Activated CD8-positive, alpha-beta T cell treated with anti-CD3 and anti-CD28 coated beads for 36 hours (primary cell): ENCODE measurements at places on chromosomes 7 and 10.

DNA sequence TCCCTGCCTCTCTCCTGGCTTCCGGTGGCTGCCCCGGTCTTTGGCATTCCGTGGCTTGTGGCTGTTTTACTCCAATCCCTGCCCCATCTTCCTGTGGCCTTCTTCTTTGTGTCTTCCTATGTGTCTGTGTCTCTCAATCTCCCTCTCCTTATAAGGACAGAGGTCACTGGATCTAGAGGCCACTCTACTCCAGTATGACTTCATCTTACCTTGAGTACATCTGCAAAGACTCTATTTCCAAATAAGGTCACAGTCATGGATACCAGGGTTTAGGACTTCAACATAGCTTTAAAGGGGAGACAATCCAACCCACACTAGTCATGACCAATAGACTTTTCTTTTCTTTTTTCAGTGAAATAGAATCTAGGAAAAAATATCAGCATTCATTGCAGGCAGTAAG, 153.3 kb upstream of the INSYN2A start:
- H3K27me3 ChIP-seq, result no peaks in the 10 kb centered on the region
- H3K36me3 ChIP-seq, result no peaks in the 10 kb centered on the region
- H3K4me1 ChIP-seq, result no peaks in the 10 kb centered on the region
- no peak overlapping the region for H3K4me3 ChIP-seq

GRCh38 chr10:70908406-70909296, 20.3 kb upstream of the PCBD1 start:
- no peaks in the 10 kb centered on the region for H3K36me3 ChIP-seq
- no peaks in the 10 kb centered on the region for H3K4me1 ChIP-seq
- H3K4me3 ChIP-seq, result no peak overlapping the region
- no peak overlapping the region for H3K27ac ChIP-seq
- DNase-seq, result no peak
- H3K27me3 ChIP-seq, result no peaks in the 10 kb centered on the region

- no peaks in the 10 kb centered on the region for H3K36me3 ChIP-seq
- no peak for DNase-seq
- no peak overlapping the region for H3K27ac ChIP-seq
- H3K27me3 ChIP-seq, result peaks cover 20% of the 10 kb centered on the region
These were observed 46.4 kb upstream of the NXPH1 start for GRCh38 chr7:8386926-8387550.

- no peaks in the 10 kb centered on the region for H3K4me1 ChIP-seq
- no peak for DNase-seq
- H3K27me3 ChIP-seq, result peaks cover 2% of the 10 kb centered on the region
These were observed 31.4 kb downstream of the CCDC71L start for GRCh38 chr7:106629516-106629915.

- no peaks in the 10 kb centered on the region for H3K36me3 ChIP-seq
- H3K4me1 ChIP-seq, result no peaks in the 10 kb centered on the region
- H3K27ac ChIP-seq, result no peak overlapping the region
- no peak overlapping the region for H3K4me3 ChIP-seq
- no peaks in the 10 kb centered on the region for H3K27me3 ChIP-seq
These were observed 27.9 kb downstream of the CD36 start for GRCh38 chr7:80666376-80666775.

GRCh38 chr7:135143885-135144668, 3.8 kb upstream of the TMEM140 start:
- peaks cover 3% of the 10 kb centered on the region for H3K36me3 ChIP-seq
- no peak overlapping the region for H3K4me3 ChIP-seq
- no peaks in the 10 kb centered on the region for H3K27me3 ChIP-seq
- no peak for DNase-seq
- peak overlapping the region; percentile 17 for H3K27ac ChIP-seq
- H3K4me1 ChIP-seq, result peaks cover 30% of the 10 kb centered on the region

- no peak overlapping the region for H3K27ac ChIP-seq
- H3K27me3 ChIP-seq, result peaks cover 40% of the 10 kb centered on the region
- peak; percentile 7 for DNase-seq
- peaks cover 20% of the 10 kb centered on the region for H3K4me1 ChIP-seq
These were observed 30.3 kb downstream of the C7orf33 start for GRCh38 chr7:148620749-148621359.

DNA sequence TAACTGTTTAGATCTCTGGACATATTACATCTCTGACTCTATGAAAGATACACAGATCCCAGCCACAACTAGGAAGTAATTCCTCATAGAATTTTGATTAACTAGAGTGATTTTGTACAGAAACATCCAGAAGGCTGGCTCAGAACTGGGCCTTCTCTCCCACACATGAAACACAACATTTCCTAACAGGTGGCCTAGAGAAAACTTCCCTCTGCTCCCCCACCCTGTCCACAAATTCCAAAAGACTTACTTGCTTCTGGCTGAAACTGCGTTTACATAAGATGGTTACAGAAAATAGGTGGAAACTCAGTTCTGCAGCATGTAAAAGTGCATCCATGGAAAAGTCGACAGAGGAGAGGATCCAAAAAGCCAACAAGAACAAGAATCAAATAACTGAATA, 132.9 kb downstream of the FZD1 start:
- H3K4me3 ChIP-seq, result no peak overlapping the region
- DNase-seq, result no peak
- H3K36me3 ChIP-seq, result no peaks in the 10 kb centered on the region
- H3K4me1 ChIP-seq, result no peaks in the 10 kb centered on the region

DNA sequence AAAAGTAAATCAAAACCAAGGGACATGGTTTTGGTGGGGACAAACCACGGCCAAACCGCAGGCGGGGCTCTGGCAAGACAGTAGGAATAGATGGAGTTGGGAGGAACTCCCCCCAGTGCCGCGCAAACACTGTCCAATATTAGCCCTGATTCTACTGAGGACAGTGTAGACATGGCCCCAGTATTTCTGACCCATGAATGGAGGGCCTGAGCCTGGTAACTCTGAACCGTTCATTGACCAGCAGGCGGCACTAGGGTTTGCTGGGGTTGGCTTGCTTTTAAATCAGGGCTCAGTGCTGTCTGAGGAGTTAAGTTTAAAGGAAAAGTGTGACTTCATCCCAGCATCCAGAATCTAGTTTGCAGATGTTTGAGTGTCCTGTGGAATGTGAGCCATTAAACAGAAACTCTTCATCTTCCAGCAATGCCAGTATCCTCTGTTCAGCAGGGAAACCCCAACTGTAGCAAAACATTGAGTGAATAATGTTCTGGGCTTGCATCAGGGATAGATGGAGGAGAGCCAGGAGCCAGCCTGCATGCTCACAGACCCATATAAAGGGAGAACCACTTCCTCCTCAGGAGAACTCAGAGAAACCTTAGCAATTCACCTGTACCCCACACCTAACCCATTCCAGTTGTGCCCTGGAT, 147.4 kb upstream of the PRSS58 start:
- H3K4me3 ChIP-seq, result no peak overlapping the region
- H3K4me1 ChIP-seq, result no peaks in the 10 kb centered on the region
- no peak for DNase-seq
- H3K36me3 ChIP-seq, result no peaks in the 10 kb centered on the region

GRCh38 chr10:93469454-93469853, 12.7 kb downstream of the MYOF start:
- H3K36me3 ChIP-seq, result no peaks in the 10 kb centered on the region
- DNase-seq, result no peak
- no peaks in the 10 kb centered on the region for H3K27me3 ChIP-seq
- H3K4me3 ChIP-seq, result no peak overlapping the region
- no peak overlapping the region for H3K27ac ChIP-seq

- no peak overlapping the region for H3K27ac ChIP-seq
- no peaks in the 10 kb centered on the region for H3K36me3 ChIP-seq
- DNase-seq, result no peak
These were observed 76.0 kb downstream of the HIP1 start for GRCh38 chr7:75662579-75663301.

GRCh38 chr10:131199646-131200045, 111.9 kb downstream of the TCERG1L start:
- DNase-seq, result no peak
- H3K4me3 ChIP-seq, result no peak overlapping the region
- H3K27ac ChIP-seq, result no peak overlapping the region

GRCh38 chr7:94412762-94413322, 18.1 kb downstream of the COL1A2 start:
- no peak for DNase-seq
- no peak overlapping the region for H3K4me3 ChIP-seq
- no peak overlapping the region for H3K27ac ChIP-seq
- peaks cover 3% of the 10 kb centered on the region for H3K27me3 ChIP-seq
- no peaks in the 10 kb centered on the region for H3K4me1 ChIP-seq

GRCh38 chr10:8659982-8660381, 605.5 kb downstream of the GATA3 start:
- no peak for DNase-seq
- no peak overlapping the region for H3K27ac ChIP-seq
- no peak overlapping the region for H3K4me3 ChIP-seq
- H3K4me1 ChIP-seq, result no peaks in the 10 kb centered on the region

- H3K4me1 ChIP-seq, result no peaks in the 10 kb centered on the region
- no peaks in the 10 kb centered on the region for H3K27me3 ChIP-seq
- peaks cover 60% of the 10 kb centered on the region for H3K36me3 ChIP-seq
- no peak overlapping the region for H3K27ac ChIP-seq
- DNase-seq, result no peak
These were observed 42.4 kb downstream of the CRCP start for GRCh38 chr7:66157060-66157459.

DNA sequence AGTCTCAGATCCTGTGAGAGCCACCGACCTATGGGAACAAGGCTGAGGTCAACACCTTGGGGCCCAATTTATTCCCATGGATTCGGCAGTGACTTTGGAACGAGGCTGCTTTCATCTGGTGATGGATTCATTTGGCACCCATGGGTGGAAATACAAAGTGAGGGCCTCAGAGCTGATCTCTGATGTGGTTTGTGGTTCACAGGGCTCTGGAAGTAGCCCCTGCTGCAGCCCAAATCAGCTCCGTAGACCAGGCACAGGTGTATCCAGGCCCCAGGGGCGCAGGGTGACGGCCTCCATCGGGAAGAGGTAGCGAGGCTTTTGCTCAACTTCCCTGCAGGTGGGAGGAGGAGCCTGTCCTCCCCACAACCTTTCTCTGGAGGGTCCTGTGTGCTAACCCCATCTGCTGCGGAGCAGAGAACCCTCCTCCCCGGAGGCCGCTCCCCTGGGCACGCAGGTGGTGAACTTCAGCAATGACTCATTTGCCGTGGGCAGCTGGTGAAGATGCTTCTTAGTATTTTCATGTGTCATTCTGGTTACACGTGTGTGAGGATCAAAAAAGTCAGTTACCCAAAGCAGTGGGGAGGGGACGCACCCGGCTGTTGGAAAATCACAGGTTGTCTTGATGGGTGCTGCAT, 7.5 kb upstream of the JAKMIP3 start:
- H3K27ac ChIP-seq, result no peak overlapping the region
- no peaks in the 10 kb centered on the region for H3K4me1 ChIP-seq
- no peaks in the 10 kb centered on the region for H3K36me3 ChIP-seq
- H3K27me3 ChIP-seq, result peaks cover 11% of the 10 kb centered on the region
- H3K4me3 ChIP-seq, result no peak overlapping the region

DNA sequence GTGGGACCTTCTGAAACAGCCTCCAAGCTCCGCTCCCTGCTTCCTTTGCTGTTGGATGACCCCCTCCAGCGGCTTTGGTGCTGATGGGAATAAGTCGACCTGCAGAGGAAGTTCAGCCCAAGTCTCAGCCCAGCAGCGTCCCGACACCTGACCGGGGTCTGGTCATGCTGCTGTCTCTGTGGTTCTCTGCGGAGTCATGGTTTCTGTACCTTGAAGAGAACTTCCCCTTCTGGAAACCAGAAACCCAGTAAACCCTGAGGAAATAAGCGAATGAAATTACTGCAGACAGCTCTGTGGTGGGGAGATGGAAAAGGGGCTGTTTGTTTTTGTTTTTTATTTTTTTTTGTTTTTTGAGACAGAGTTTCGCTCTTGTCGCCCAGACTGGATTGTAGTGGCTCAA, 18.3 kb upstream of the ZNF12 start:
- peaks cover 6% of the 10 kb centered on the region for H3K4me1 ChIP-seq
- no peak overlapping the region for H3K4me3 ChIP-seq
- no peak for DNase-seq
- H3K27me3 ChIP-seq, result peaks cover 2% of the 10 kb centered on the region
- H3K27ac ChIP-seq, result no peak overlapping the region
- H3K36me3 ChIP-seq, result peaks cover 4% of the 10 kb centered on the region

DNA sequence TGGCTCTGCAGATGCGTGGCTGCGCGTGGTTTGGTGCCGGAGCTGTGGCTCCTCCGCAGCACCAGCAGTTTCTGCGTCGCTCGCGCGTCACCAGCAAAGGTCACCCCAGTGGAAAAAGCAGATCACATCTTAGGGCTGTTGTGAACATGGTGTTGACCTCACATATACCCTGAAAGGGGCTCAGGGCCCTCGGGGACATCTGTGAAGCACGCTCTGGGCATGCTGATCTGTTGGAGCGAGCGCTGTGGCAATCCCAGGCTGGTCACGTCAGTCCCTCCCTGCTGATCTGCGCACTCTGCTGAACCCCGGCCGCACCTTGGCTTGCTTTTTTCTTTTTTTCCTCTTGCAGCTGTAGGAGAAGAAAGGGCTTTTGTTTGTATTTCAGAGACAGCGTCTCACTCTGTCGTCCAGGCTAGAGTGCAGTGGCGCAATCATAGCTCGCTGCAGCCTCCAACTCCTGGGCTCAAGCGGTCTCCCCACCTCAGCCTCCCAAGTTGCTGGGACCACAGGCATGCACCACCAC, 33.3 kb upstream of the AP5Z1 start:
- DNase-seq, result peak; percentile 37
- H3K27me3 ChIP-seq, result no peaks in the 10 kb centered on the region
- H3K4me3 ChIP-seq, result no peak overlapping the region

GRCh38 chr7:98265841-98266271, 13.8 kb upstream of the TECPR1 start:
- H3K27me3 ChIP-seq, result no peaks in the 10 kb centered on the region
- no peak overlapping the region for H3K4me3 ChIP-seq
- no peak for DNase-seq
- peaks cover 20% of the 10 kb centered on the region for H3K36me3 ChIP-seq

DNA sequence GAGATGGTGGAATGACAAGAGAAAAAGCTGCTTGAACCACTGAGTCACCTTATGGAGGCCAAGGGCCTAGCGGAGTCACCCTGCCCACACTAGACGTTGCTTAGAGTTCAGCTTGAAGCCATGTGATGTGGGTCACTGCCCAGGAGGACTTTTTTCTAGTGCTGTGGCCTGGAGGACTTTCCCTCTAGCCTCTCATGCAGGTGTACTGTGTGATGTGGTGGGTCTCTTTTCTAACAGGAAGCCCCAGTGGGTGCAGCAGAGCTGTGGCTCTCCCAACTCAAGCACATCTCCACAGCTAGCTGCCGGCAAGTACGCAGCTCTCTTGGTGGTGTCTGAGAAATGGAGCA, 13.6 kb downstream of the POR start:
- H3K4me1 ChIP-seq, result peaks cover 11% of the 10 kb centered on the region
- H3K27ac ChIP-seq, result peak overlapping the region; percentile 68
- no peaks in the 10 kb centered on the region for H3K27me3 ChIP-seq
- H3K4me3 ChIP-seq, result no peak overlapping the region
- H3K36me3 ChIP-seq, result no peaks in the 10 kb centered on the region
- DNase-seq, result peak; percentile 66
